Activated CD4-positive, alpha-beta T cell treated with anti-CD3 and anti-CD28 coated beads, Interleukin-2, amount 50 U/mL, for 1 hour (primary cell): ENCODE measurements at places on chromosomes 5 and 9.

GRCh38 chr9:71120501-71121247 lies 747 bp downstream of the TRPM3 start:
- DNase-seq: no peak

GRCh38 chr9:117733465-117733864 lies 29.3 kb downstream of the TLR4 start:
- no peak for DNase-seq

- no peak for DNase-seq
Measured at GRCh38 chr5:88829775-88830174, 53.2 kb downstream of the MEF2C start.

GRCh38 chr5:128276537-128277216 lies 193.1 kb downstream of the SLC12A2 start:
- no peak for DNase-seq

DNA sequence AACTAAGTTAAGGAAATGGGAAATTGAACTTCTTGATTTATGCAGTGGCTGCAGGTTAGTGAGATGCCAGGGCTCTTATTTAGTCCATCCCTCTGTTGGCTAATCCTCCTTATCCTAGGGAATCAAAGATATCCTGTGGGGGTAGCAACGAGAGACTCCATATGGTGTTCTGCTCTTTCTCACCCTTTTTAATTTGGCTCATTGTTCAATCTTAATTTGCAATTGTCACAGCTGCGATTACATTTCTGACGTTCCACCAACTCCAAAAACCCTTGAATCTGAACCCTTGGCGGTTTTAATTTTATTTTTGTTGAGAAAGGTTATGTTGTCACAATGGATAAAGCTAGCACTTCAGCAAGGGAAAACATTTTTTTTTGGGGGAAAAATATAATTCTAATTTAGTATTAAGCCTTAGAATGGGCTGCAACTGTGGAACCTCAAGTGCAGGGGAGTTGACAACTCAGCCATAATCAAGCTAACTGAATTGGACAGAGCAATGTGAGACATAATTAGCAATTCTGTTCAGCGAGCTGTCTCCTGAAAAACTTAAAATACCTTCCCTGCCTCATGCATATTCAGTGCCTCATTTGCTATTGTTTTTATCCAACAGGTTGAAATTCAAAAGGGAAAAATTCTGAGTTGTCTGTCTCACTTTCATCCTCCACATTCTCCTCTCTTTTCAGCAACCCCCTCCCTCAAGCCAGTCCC lies 91.3 kb downstream of the MAT2B start:
- no peak for DNase-seq

DNA sequence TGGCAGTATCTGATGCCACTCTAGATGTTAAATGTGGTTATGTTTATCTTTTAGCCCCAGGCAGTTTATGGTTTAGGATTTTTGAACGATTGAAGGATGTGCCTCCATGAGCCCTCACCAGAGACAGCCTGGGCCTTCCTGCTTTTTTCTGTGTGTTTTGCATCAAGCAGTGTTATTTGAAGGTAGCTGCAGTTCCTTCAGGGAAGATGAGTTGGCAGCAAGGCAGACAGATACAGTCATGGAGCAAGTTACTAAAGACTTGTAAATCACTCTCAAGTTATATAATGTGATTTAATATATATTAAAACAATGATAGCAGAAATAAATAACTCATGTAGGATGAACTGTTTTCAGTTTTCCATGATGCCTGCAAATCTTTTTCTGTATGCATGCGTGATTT lies 204.9 kb downstream of the CD180 start:
- no peak for DNase-seq

DNA sequence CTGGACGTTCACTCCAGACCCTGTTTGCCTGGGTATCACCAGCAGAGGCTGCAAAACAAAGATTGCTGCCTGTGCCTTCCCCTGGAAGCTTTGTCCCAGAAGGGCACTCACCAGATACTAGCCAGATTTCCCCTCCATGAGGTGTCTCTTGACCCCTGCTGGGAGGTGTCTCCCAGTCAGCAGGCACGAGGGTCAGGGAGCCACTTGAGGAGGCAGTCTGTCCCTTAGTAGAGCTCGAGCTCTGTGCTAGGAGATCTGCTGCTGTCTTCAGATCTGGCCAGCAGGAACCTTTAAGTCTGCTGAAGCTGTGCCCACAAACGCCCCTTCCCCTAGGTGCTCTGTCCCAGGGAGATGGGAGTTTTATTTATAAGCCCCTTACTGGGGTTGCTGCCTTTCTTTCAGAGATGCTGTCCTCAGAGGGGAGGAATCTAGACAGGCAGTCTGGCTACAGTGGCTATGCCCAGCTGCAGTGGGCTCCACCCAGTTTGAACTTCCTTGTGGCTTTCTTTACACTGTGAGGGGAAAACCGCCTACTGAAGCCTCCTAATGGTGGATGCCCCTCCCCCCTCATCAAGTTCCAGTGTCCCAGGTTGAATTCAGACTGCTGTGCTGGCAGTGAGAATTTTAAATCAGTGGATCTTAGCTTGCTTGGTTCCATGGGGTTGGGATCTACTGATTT lies 253.9 kb downstream of the SPATA31D1 start:
- no peak for DNase-seq
